ENCODE measurements at places on chromosomes 11 and 22.

GRCh38 chr11:30566482-30566881 is 19.7 kb downstream of the MPPED2 start:
- DNase-seq = no peak

DNA sequence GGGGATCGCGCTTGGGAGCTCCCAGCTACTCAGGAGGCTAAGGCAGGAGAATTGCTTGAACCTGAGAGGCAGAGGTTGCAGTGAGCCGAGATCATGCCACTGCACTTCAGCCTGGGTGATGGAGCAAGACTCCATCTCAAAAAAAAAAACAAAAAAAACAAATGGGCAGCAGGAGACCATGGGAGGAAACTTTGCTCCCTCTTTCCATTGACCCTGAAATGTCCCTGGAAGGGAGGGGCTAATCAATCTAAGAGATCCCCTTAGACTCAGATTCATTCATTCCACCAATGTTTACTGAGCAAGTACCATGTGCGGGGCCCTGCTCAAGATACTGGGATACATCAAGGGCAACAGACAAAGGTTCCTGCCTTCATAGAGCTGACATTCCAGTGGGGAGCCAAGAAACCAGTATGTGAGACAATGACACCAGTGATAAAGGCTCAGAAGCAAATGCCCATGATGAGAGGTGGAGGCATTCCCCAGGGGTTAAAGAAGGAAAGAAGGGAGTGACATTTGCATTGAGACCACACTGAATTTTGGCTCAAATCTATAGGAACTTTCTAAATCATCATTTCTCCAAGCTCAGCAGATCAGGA is 37.7 kb upstream of the TFIP11 start:
- no peak for DNase-seq

DNA sequence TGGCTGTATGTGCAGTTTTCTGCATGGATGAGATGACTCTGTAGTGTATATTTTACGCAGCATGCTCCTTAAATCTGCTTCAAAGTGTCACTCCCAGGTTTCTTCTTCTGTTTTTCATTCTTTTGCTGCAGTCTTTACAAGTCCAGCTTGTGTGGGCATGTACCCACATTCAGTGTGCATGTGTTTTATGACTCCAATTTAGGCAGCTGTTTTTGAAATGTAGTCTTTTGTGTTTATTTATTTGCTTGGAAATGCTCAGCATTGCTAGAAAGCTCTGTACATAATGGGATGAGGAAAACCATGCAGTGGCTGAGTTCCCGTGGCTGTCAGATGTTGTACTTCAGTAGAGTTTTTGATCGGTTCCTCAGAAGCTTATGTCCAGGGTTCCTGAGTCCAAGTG is 138.5 kb downstream of the ARHGAP42 start:
- DNase-seq = no peak

- DNase-seq = no peak
These were observed 71.0 kb downstream of the CSTPP1 start for GRCh38 chr11:47007579-47007978.

GRCh38 chr22:36540867-36541642 is 12.1 kb upstream of the EIF3D start:
- no peak for DNase-seq

DNA sequence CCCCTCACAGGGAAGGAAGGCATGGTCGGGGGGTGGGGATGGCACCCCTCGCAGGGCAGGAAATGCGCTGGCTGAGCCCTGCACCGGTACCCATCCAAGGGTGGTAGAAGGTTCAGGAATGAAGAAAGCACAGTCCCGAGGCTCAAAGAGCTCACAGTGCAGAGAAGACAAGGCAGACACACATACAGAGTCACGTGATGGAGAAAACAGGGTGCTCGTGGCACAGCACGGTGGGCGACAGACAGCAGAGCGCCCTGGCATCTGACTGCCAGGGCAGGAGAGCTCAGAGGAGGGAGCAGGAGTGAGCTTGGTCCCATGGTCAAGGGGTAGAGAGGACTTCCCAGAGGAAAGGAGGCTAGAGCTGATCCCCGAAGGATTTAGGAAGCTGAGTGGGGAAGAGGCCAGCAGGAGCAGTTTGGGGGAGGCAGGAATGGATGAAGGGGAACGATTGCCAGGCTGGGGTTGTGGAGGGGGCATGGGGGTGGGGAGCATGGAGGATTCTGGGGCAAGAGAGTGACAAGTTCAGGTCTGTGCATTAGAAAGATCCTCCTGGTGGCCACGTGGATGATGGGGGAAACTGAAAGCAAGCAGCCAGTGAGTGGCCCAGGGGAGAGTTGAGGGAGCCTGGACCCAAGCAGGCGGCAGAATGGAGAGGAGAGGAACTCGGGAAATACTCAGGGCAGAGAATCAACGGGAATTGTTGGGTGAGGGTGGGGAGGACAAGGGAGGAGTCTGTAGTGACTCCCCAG is 43.9 kb downstream of the PDE2A start:
- no peak for DNase-seq

DNA sequence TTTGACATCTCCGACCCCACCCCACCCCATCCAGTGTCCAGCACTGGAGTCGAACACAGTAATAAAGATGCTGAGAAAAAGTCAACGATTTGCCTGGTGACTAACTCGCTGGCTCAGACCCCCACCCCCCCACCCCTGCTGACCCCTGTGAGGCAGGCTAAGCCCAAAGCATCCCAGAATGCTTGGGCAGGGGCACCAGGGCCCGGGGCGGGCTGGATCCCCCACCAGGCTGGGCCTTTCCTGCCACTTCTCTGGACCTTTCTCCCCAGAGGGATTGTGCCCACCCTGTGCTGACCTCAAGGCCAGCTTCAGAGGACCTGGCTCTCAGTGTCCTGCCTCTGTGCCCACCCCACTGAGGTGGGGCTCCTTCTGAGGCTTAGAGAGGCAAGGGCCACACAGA is 1.8 kb downstream of the C11orf86 start:
- DNase-seq = no peak

DNA sequence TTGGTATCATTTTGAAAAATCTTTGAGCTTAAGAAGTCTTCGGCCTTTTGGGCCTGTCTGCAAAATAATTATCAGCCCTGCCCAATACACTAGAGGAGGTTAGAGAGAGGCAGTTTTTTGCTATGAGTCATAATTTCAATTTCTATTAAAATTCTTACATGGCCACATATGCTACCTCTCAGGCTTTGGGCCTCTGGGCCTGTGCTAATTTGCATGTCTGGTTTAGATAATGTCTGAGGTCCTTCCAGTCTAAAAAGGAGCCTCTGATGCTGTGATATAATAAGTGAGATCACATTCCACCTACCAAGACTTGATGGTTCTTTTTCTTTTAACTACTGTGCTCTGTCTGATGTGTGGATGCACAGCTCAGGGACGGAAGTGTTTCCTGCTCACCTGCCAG is 70.8 kb downstream of the KCNJ1 start:
- no peak for DNase-seq

GRCh38 chr11:58394195-58394594 is 12.5 kb downstream of the OR5B3 start:
- no peak for DNase-seq

DNA sequence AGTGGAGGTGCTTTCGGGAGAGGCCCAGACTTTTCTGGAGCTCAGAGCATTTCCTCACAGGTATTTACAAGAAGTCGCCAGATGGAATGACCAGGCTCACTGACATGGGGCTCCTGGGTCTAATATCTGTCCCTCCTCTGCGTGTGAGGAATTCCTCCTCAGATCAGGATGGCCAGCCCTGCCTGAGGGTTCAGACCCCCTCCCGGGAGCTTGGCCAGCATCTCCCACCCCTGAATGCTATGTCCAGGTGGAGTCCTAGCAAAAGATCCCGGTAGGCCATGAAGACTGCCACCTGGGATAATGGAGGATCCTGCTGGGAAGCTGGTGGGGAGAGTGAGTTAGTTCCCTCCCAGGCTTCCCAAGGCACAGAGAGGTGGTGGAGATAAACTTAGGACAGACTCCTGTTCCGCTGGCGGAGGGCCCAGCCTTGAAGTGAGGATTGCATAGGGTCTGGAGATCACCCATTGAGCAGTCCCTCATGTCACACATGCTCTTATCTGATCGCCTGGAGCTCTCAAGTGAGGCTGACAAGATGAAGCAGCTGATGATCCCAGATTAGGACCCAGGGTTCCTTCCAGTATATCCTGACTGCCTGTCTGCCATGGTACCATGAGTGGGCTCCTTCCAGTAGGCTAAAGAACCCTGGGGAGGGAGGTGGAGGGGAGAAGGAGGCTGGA is 5.7 kb downstream of the OAF start:
- no peak for DNase-seq

GRCh38 chr11:119724956-119725355 is 4.0 kb downstream of the NECTIN1 start:
- no peak for DNase-seq

GRCh38 chr11:62340269-62340901 is 3.1 kb downstream of the ASRGL1 start:
- no peak for DNase-seq

GRCh38 chr11:45300715-45301114 is 14.6 kb upstream of the SYT13 start:
- no peak for DNase-seq

DNA sequence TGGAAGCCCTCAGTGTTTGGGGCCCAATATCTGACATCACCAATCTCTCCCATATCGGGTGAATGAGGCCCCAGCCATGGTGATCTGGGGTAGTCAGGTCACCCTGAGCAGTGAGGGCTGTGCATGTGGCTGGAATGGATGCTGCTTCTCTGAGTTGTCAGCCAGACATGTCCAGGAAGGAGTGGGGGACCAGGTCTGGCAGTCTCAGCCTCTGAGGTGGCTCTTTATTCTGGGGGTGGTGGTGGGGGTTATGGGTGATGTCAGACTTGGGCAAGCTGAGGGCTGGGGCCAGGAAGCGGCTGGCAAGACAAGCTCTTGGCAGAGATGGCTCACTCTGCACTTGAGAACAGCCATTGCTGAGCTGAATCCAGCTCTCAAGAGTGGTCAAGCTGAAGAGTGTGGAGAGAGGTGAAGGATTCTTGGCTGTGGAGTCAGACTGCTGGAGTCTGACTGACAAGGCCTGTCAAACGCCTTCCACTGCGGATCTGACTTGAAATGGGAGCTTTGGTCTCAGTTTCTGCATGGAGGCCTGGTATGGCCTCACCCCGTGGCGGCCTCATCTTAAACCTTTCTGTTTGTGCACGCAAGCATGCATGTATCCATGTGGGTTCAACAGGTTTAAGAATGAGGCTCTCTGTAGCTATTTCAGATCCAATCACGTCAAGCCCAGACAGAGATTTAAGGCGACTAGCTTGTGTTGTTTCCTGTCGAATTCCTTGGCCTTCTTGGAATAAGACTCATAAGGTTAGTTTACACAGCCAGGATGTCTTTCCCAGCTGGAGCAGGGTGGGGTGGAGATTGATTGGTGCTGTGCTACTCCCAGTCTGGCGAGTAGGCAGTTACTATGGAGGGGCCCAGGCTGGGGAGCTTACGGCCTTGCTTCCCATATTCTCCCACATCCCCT is 83.9 kb upstream of the TIMP3 start:
- no peak for DNase-seq

GRCh38 chr11:68610452-68611116 is 73.8 kb upstream of the GAL start:
- DNase-seq = no peak

DNA sequence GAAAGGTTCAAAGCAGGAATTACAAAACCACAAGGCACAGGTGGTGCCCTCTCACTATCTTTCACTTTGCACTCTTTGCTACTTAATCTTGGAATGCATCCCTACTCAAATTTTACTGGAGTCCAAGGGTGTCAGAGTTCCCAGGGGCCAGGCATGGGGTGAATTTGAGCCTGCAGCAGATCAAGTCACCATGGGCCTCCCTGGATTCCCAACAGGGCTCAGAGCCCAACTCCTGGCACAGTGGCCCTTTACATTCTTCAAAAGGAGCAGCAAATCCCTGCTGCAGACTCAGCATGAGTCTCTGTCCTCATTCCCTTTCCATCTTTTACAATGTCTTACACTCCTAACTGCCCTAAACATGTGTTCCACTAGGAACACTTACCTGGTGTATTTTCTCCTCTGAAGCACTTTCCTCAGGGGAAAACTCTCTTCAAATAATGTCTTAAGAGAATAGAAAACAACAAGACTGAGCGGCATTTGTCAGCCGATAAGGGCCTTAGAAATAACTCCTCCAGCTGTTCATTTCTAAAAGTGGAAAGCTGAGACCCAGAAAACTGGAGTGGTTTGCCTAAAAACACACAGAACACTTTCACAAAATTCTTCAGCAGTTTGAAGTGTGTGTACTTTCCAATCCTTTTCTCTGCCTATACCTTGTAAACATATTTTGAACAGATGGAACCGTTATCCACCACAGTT is 596.0 kb downstream of the INSC start:
- no peak for DNase-seq

DNA sequence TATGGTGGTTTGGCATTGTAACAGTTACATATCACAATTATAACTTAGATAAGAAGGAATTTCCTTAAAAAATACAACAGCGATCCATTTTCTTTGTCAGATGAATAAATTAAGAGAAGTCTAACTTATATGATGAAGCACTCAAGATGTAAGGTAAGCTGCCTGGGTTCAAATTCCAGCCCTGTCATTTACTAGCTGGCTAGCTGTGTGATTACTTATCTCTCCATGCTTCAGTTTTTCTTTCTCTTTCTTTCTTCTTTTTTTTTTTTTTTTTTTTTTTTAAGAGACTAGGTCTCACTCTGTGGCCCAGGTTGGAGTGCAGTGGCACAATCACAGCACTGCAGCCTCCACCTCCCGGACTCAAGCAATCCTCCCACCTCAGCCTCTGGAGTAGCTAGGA is 22.2 kb upstream of the LDHA start:
- DNase-seq = no peak

- DNase-seq = no peak
These were observed 391.1 kb downstream of the TENM4 start for GRCh38 chr11:79049741-79050179.

DNA sequence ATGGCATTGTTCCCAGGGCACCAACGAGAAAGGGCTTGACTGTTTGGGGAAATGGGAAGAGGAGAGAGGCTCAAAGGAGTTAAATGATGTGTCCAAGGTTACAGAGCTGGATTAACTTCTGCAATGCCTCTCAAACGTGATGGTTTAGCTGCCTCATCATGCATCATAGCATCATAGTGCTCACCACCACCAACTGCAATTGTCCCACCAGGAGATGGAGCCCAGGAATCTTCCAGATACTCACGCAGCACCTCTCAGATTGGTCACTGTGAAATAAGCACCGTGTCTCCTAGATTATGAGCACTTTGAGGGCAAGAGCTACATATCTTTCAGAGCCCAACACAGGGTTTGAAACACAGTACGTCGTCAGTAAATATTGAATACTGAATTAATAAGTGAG is 69.2 kb downstream of the PRSS23 start:
- no peak for DNase-seq

All from activated T-helper 1 cell treated with anti-CD3 and anti-CD28 coated beads, Interleukin-2, amount 50 U/mL, for 16 hours (primary cell).